HFFc6 (cell line): ENCODE measurements at places on chromosomes 16 and 17. TPM values are rescaled to one million over a fixed set of nuclear protein-coding genes. Genes with fewer than 3 reads are reported as not detected.

- H3K27ac ChIP-seq, result no peak overlapping the region
- H3K4me3 ChIP-seq, result no peak overlapping the region; the same call in 1 of the 2 replicates
- no peak for DNase-seq
- no peaks in the 10 kb centered on the region for H3K4me1 ChIP-seq
- H3K27me3 ChIP-seq, result peaks cover 19% of the 10 kb centered on the region
- no peaks in the 10 kb centered on the region for H3K36me3 ChIP-seq
Measured at GRCh38 chr17:79732804-79733691, 2.3 kb downstream of the ENPP7 start.

The MYH8 gene
- total RNA-seq, result not detected in 3 replicates

The PYDC1 gene
- not detected in 3 replicates for total RNA-seq

The NLRC3 gene
- total RNA-seq, result not detected in 3 replicates

The PARD6A gene
- 0.89 to 1.0 TPM (median 1.00 TPM) in 3 replicates for total RNA-seq

- H3K27ac ChIP-seq, result no peak overlapping the region
- H3K27me3 ChIP-seq, result no peaks in the 10 kb centered on the region; the same call in 1 of the 2 replicates
- H3K4me3 ChIP-seq, result no peak overlapping the region
Measured at GRCh38 chr17:47973541-47973940, 2.6 kb downstream of the CDK5RAP3 start.

The TSPAN10 gene
- total RNA-seq, result 16.9 to 19.4 TPM (median 17.4 TPM) in 3 replicates

The ZDHHC1 gene
- 2.6 to 4.8 TPM (median 4.5 TPM) in 3 replicates for total RNA-seq
